ENCODE measurements at places on chromosomes 7 and 10. TPM values are rescaled to one million over a fixed set of nuclear protein-coding genes. Genes with fewer than 3 reads are reported as not detected.

- no peak for DNase-seq
Observed at GRCh38 chr7:128767475-128768110, 8.0 kb downstream of the OPN1SW start.

ADCY1 gene
- 5.7 TPM for total RNA-seq

- DNase-seq, result no peak
Observed at GRCh38 chr7:16891338-16891737, 9.6 kb upstream of the AGR3 start.

- DNase-seq, result no peak
Observed at GRCh38 chr10:57468894-57469432, 798.7 kb downstream of the IPMK start.

- no peak for DNase-seq
Observed at GRCh38 chr7:37083311-37084096, 359.2 kb upstream of the AOAH start.

MLXIPL gene
- total RNA-seq, result 29.1 TPM

MUC3A gene
- total RNA-seq, result 0.76 TPM

IL15RA gene
- 15.7 TPM for total RNA-seq

GRCh38 chr7:150898475-150899011 is 46.2 kb downstream of the AOC1 start:
- peak; percentile 87 for DNase-seq

DNA sequence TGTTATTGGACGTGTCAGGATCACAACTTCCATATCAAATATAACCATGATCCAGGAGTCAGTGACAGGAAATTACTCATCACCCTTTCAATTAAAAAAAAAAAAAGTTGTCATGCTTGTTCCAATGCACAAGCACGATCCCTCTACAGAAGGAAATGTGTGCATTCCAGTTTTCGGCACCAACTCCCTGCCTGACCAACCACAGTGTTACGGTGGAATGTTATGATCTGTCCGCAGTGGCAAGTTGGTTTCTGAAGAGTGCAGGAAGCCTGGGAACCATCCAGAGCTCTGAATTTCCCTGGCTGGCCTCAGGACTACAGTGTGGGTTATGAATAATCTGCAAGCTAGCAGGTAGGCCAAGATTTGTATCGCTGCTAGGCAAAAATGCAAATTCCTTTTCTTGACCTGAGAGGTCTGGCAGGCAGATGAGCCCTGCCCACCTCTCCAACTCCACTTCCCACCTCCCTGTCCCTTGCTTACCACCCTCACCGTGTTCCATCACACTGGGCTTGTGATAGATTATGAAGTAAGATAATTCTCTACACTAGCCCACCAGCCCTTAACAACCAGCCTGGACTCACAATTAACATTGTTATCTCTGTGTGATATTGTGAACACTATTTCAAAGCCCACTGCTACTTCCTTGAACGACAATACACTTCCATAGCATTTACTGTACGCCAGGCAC is 20.4 kb downstream of the FRMPD2 start:
- DNase-seq, result no peak

GRCh38 chr7:99543081-99543671 is 8.7 kb downstream of the FAM200A start:
- no peak for DNase-seq

- no peak for DNase-seq
Observed at GRCh38 chr7:28077616-28078015, 103.0 kb downstream of the JAZF1 start.

- DNase-seq, result no peak
Observed at GRCh38 chr7:50594734-50595485, 29.7 kb upstream of the DDC start.

DNA sequence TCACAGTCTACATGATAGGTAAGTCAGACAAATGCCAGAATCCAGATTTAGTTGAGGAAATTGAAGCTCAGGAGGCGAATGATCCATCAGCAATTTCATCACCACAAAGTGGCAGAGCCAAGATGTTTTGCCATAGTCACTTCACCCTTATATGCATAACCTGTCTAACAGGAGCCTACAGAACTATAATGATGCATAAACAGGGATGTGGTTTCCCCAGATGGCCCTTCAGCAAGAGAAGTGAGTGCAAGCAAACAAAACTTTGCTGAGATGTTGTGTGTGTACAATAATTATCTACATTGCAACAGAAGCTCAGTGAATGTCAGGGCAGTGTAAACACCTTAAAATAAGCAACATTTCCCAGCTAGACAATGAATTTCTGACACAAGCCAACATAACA is 28.6 kb downstream of the PON3 start:
- DNase-seq, result no peak

GRCh38 chr10:89421018-89421476 is 6.7 kb downstream of the IFIT5 start:
- no peak for DNase-seq

- DNase-seq, result no peak
Observed at GRCh38 chr7:85733169-85733915, 546.5 kb upstream of the SEMA3D start.

DNA sequence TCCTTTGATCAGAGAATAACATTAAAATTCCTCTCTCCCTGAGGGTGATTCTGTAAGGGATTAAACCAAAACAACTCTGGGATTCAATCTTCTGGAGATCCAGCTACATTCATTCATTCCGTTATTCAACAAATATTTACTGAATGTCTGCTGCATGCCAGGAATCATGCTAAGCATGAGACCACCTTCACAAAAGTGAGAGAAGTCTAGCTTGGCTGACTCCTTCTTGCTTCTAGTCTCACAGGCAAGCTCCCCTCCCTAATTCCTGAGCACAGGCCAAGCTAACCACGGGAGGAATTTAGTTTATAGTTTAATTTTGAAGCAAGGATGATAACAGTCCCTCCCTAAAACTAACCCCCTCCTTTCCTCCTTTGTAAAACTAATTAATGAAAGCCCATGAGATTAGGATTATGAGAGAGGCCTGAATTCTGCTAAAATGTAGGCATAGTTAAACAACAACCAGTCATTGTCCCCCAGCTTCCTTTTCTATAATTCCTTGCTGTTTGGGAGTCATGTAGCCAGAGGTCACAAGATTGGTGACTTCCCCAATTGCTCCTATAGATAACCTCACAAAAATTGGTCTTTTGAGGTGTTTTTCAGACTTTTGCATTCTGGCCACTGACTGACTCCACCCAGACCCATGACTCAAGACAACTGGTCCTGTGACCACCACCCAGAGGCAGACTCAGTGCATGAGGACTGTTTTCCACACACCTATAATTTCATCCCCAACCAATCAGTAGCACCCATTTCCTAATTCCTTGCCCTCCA is 113.5 kb downstream of the ITGB8 start:
- no peak for DNase-seq

AGAP9 gene
- total RNA-seq, result 2.7 TPM

GRCh38 chr7:158432369-158433341 is 155.0 kb downstream of the PTPRN2 start:
- no peak for DNase-seq

DNA sequence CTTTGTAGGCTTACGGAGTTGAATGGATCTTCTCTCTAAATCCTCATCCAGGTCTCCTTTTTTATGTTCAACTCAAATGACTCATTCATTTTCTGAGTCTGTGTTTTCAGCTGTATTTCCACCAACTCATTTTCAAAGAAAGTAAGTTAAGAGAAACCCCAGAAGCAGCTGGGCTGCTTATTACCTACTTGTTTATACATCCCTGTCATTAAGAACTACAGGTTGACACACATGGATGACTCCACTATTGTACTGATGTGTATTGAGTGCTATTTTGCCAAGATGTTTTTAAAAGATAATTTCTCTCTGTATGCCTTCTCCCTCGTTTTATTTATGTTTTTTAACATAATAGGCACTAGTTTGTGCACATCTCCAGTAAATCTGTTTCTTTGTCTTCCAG is 41.9 kb downstream of the DGKI start:
- DNase-seq, result no peak

- no peak for DNase-seq
Observed at GRCh38 chr10:14271621-14272020, 59.1 kb downstream of the FRMD4A start.

YAE1 gene
- total RNA-seq, result 14.6 TPM

DNA sequence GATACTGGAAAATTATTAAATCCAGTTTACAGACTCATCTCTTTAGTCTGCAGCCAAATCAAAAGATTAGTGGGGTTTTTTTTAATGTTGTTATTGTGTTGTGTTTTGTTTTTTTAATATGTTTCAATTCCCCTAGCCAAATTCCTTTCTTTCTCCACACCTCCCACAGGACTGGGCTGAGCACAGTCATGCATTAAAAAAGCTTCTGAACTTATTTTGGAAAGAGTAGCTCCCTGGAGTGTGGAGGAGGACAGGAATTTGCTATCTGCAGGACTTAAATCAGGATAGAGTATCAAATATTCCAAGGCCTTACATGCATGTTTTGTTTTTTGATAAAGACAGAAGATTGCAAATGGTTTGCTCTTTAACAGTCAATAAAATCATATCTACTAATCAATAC is 90.7 kb downstream of the GNAI1 start:
- DNase-seq, result no peak

RARRES2 gene
- 178 TPM for total RNA-seq

- DNase-seq, result no peak
Observed at GRCh38 chr10:114379631-114380041, 24.7 kb downstream of the AFAP1L2 start.

GRCh38 chr7:84536271-84536870 is 341.8 kb upstream of the SEMA3A start:
- DNase-seq, result no peak

TMEM176B gene
- 125 TPM for total RNA-seq

DNA sequence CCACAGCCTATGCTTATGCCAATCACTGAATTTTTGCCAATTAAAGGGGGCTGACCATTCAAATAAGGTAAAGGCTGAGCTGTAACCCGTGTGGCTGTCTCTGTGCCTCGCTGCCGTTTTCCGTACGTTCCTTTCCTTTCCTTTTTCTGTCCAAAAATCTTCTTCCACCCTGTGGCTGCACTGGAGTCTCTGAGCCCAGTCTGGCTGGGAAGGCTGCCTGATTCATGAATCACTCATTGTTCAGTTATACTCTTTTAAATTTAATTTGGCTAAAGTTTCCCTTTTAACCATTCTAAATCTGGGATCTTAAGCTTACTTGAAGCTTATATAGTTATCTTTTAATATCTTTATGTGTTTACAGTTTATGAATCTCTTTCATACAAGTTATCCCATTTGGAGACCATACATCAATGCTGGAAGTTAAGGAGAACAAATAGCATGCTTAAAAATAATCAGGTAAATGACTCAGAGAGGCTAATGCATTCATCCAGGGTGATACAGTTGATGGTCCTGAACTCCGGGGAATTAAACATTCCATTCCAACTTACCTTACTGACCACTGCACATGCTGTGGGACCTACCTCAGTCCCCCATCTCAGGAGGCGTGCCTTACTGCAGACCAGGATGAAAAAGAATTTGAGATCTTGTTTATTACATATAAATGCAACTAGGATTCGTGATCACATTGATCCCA is 385.3 kb upstream of the ADARB2 start:
- DNase-seq, result peak; percentile 28

CLDN3 gene
- not detected for total RNA-seq

DNA sequence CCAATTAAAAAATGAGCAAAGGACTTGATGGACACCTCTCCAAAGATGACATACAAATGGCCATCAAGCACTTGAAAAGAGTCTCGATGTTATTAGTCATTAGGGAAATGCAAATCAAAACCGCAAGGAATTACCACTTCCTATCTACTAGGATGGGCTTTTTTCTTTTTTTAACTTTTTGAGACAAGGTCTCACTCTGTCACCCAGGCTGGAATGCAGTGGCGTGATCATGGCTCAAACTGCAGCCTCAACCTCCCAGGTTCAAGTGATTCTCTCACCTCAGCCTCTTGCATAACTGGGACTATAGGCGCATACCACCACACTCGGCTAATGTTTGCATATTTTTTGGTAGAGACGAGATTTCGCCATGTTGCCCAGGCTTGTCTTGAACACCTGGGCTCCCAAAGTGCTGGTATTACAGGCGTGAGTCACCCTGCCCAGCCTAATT is 13.6 kb downstream of the NKX1-2 start:
- DNase-seq, result no peak

DNA sequence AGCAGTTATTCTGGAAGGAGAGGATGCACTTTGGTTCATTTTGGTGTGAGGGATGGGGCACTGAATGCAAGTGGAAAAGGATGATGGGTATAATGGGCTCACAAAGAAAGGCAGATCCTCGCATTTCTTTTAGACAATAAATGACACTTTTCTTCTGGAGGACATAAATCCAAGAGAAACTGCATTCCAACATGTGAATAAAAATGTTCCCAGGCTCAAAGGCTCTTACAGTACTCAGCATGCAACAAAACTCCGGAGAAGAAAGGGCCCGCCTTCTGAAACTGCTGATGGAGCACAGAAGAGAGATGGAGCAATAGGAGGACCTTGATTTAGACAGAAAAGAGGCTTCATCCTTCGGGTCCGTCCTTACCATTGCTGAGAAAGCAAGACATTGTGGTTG is 538.2 kb upstream of the DPP6 start:
- DNase-seq, result no peak

MYPN gene
- 110 TPM for total RNA-seq

ANXA8 gene
- total RNA-seq, result 4.1 TPM

CHAT gene
- not detected for total RNA-seq

DNA sequence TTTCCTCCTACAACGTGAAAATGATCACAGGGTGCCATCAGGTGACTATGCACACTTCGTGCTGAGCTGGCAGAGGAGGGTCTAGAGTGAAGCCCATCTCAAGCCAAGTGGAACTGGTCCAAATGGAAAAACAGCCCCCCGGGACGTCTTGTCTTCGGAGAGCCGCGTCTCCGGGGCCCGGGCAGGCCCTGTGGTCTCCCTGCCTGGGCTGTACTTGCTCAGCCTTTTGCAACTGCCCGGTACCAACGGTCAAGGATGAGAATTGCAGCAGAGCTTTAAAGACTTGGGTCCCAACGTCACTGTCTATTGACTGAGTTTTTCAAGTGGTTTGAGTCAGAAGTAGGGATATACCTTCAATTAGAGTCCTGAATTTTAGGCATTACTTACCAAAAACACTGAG is 315.5 kb downstream of the PTPRN2 start:
- no peak for DNase-seq

FFAR4 gene
- total RNA-seq, result 0.39 TPM

All from left cardiac atrium (tissue), 4 donors.